Stimulated activated CD4-positive, alpha-beta T cell treated with anti-CD3 and anti-CD28 coated beads, Interleukin-4, amount 100 ng/mL, for 24 hours (primary cell): ENCODE measurements at places on chromosomes 3 and 15.

GRCh38 chr3:14506626-14507304, 33.4 kb downstream of the GRIP2 start:
- no peak for DNase-seq

DNA sequence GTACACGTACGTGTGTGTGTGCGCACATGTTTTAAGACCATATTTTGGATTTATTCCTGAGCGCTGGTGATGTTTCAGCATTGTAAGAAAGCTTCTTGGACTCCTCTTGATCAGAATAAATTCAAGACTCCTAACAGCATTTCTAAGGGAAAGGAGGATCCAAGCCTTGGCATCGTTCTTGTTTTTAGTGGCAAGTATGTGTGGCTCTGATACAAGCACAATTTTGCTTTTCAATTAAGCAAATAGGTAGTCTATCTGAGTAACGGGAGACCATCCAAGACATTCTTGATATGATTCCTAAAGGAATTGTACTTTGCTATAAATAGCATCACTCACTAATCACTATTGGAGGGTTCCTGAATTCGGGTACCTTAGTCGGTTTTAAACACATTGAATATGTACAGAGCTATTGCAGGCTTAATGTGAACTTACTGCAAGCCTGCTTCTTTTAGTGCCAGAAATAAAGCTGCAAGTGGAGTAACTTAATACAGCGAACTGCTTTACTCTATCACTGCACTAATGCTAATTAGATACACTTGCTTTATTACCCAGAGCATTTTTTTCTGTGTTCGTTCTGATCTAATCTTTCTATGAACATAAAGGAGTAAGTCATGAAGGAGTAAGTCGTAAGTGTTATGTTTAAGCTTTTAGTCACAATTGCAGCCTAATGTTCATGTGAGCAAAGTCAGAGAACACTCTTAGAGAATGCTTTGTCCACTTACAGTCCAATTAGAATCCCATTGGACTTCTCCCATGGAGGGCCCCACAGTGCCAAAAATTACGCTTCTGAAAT, 186.3 kb downstream of the MCTP2 start:
- DNase-seq, result no peak

DNA sequence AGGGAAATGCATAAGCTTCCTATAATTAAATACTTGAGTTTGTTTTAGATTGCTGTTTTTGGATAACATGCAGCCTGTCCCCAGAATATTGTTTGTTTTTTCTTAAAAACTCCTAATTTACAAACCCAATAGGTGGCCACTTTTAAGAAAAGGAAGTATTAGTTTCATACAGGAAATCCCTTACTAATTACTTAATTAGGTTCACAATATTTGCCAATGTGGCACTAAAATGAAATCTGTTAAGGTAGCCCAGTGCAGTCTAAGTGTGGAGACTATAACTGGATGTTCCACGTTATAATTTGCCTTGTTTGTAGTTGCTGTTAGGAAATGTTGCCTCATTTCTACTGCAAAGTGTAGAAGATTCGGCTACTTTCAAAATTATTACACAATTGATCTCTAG, 195.8 kb downstream of the BBX start:
- no peak for DNase-seq

- DNase-seq, result no peak
These were observed 237.5 kb downstream of the UBE2E2 start for GRCh38 chr3:23440416-23441294.

DNA sequence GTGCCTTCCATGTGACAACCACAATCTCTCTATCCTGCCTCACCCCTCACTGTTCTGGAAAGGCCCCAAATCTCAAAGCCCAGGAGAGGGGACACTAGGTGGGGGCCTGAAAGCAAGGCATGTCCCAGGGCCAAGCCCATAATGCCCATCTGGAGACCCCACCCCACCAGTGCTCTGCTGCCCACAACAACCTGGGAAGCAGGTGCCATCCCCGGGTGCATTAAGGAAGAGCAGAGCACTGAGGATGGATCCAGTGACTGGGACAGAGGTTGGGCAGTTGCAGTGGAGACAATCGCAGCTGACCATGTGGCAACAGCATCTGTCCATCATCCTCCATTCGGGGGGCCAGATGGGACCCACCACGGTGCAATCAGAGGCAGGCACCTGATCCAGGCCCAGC, 106.2 kb upstream of the PRR20G start:
- DNase-seq, result no peak

GRCh38 chr3:190165253-190165652, 44.6 kb upstream of the P3H2 start:
- DNase-seq, result no peak

GRCh38 chr3:82676356-82677026, 915.0 kb upstream of the GBE1 start:
- no peak for DNase-seq

DNA sequence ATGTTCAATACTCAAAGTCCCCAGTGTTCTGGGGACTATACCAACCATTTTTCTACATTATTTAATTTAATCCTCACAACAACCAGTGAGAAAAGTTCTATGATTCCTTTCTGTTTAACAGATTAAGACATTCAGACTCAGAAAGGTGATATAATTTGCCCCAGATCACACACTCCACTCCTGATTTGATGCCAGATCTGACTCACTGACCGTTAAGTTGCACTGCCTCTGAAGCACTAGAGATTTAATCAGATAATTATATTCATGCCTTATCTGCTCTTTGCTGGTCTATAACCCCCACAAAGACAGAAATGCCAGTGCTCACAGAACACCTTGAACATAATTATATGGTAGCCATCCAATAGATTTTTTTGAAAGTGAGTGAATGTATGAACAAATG, 501.0 kb downstream of the IGSF11 start:
- DNase-seq, result no peak

- DNase-seq, result no peak
These were observed 590.4 kb downstream of the PDCD6IP start for GRCh38 chr3:34388830-34389229.

DNA sequence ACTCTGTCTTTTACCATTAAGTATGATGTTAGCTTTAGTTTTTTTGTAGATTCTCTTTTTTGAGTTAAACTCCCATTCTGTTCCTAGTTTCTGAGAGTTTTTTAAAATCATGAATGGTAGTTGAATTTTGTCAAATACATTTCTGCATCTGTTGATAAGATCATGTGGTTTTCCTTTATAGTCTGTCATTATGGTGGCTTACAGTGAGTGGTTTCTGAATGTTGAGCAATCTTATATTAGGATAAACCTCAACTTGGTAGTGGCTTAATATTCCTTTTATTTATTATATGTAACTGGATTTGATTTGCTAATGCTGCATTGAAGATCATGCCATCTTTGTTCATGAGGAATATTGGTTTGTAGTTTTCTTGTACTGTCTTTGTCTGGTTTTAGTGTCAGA, 34.8 kb downstream of the NEO1 start:
- DNase-seq, result no peak

DNA sequence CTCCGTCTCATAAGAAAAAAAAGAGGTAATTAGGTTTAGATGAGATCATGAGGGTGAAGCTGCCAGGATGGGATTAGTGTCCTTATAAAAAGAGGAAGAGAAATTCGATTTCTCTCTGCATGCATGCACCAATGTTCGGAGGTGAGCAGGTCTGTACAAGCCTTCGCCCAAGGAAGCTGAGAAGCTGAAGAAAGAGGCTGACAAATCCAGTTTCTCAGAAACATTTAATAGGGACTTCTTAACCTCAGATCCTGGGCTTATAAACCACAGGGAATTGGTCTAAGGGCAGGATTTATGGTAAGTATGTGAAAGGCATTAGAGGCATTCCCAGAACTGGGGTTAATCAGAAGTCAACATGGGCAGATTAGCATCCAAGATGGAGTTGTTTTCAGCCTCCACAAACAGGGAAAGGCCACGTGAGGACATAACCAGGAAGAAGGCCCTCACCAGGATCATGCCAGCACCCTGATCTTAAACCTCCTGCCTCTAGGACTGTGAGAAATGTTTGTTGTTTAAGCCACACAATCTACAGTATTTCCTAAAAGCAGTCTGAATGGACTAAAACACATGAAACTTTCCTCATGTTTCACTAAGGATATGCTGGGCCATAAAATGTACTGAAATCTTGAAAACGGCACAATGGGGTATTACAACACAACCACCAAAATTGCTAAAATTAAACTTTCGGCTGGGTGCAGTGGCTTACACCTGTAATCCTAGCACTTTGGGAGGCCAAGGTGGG, 11.3 kb downstream of the SHISA5 start:
- no peak for DNase-seq

DNA sequence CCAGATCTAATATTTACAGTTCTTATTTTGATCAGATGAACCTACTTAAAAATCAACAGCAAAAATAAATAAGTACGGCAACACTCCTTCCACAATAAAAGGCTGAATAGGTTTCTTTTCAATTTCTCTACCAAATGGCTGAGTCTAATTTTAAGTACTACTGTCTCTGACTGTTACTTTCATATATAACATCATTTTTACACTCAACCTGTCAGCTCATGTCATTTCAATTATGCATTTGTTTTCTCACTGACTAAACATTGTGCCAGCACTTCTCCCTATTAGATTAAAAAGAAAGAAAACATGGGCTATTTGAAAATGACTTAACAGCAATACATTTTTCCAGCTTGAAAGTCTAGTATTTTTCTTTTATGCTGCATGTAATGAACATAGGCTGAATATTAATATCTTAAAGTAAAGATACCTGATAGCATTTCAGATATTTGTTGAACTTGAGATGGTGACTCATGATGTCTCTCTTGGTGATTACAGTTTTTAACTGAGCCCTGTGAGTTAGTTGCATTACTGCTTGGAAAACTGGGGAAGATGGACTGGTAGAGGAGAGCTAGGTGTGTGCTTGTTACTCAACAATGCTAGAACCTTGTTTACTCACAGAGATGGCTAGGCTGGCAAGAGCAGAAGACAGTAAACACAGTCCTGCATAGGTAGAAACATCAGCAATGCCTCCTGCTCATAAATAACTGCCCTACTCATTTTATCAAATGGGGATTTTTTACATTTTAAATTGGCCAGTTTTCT, 73.9 kb downstream of the PEX5L start:
- no peak for DNase-seq

- no peak for DNase-seq
These were observed 514 bp downstream of the PLS1 start for GRCh38 chr3:142596726-142597088.

DNA sequence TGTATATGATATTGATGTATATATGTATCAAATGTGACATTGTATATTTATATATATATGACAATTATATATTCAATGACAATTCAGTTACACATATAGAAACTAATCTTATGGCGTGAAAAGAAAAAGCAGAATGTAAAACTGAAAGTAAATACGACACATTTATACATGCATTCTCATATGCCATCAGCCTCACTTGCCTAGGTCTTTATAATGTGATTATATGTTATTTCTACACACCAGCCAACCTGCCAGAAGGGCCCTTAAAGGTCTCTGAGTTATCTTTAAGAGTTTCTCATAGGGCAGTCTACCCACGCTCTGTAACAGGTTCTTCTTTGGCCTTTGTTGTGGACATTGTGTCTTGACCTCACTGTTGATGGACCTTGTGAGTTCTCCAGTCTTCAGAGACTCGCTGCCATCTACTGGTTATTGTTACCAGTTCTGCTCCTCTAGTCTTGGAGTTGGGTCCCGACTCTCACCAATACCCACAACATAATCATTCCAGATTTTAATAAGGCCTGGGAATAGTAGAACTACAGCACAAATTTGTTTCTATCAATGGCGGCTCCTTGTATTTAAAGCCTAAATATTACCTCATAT, 371.5 kb upstream of the GOLIM4 start:
- no peak for DNase-seq

DNA sequence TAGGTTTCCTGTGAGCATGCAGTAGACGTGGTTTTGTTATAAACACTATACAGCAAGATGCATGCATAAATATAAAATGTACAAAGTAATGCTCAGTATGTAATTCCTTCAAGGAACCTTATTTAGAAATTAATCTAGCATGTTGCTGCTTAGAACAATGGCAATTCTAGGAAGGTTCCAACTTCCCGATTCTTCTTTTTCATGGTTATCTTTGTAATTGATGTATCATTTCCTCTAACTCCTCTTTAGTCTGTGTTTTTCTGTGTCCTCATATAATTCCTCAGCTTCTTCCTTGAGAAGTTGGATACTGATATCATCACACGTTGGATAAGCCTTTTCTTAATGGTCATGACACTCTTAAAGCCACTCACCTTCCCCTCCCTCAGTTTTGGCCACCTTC, 3.5 kb downstream of the TSEN2 start:
- no peak for DNase-seq
